ENCODE measurements at places on chromosomes 6 and 20. TPM values are rescaled to one million over a fixed set of nuclear protein-coding genes. Genes with fewer than 3 reads are reported as not detected.

The SLC35D3 gene
- 0.19 TPM for polyA plus RNA-seq

The COL19A1 gene
- polyA plus RNA-seq = 3.7 TPM

The CRISP2 gene
- 0.09 TPM for polyA plus RNA-seq

The PNPLA1 gene
- 2.5 TPM for polyA plus RNA-seq

The INSM1 gene
- not detected for polyA plus RNA-seq

The BPIFB2 gene
- not detected for polyA plus RNA-seq

The KHDC1 gene
- 8.5 TPM for polyA plus RNA-seq

The SIRPB2 gene
- 1.1 TPM for polyA plus RNA-seq

The NKAIN2 gene
- polyA plus RNA-seq = 20.8 TPM

All from renal pelvis (tissue), 12 donors.